ENCODE measurements at places on chromosomes 4 and X. TPM values are rescaled to one million over a fixed set of nuclear protein-coding genes. Genes with fewer than 3 reads are reported as not detected.

Gene OTC
- total RNA-seq = not detected

Gene BBS12
- 4.6 TPM for total RNA-seq

Gene CYSLTR1
- total RNA-seq = 0.11 TPM

Gene DNAJB14
- total RNA-seq = 42.2 TPM

Gene DCAF4L1
- 0.11 TPM for total RNA-seq

Gene FAM53A
- total RNA-seq = 3.1 TPM

Gene FAM13A
- total RNA-seq = 30.9 TPM

Gene EDA2R
- total RNA-seq = 12.6 TPM

Gene ASB12
- not detected for total RNA-seq

Gene HSFX2
- not detected for total RNA-seq

Gene TSPAN5
- total RNA-seq = 115 TPM

Gene GLRB
- 18.9 TPM for total RNA-seq

Gene ERVMER34-1
- under 0.01 TPM for total RNA-seq

Gene FATE1
- total RNA-seq = not detected

Gene MAGEC2
- not detected for total RNA-seq

Gene USP11
- total RNA-seq = 53.0 TPM

Gene FRG1
- total RNA-seq = 29.5 TPM

Gene PASD1
- not detected for total RNA-seq

Gene APBB2
- 46.8 TPM for total RNA-seq

Gene GAGE2A
- total RNA-seq = not detected

Gene KCND1
- total RNA-seq = 0.33 TPM

Gene MID2
- total RNA-seq = 15.1 TPM

Gene ZNF141
- total RNA-seq = 12.9 TPM

Gene IL15
- 5.0 TPM for total RNA-seq

Gene SLITRK2
- total RNA-seq = under 0.01 TPM

Gene SSX2B
- not detected for total RNA-seq

Gene CXXC4
- total RNA-seq = under 0.01 TPM

Gene VAMP7
- total RNA-seq = 38.2 TPM

Gene C1QTNF7
- 0.12 TPM for total RNA-seq

Gene LNX1
- 0.11 TPM for total RNA-seq

Gene LGI2
- total RNA-seq = 0.12 TPM

Gene TACR3
- total RNA-seq = under 0.01 TPM

Gene CTBP1
- 322 TPM for total RNA-seq

Gene ARHGEF6
- 9.4 TPM for total RNA-seq

Gene KCTD8
- total RNA-seq = 6.9 TPM

Gene EGF
- total RNA-seq = 1.3 TPM

All from uterine smooth muscle cell (primary cell).